Activated CD8-positive, alpha-beta T cell treated with anti-CD3 and anti-CD28 coated beads, Interleukin-2, amount 10 ng/mL, durations not matched to agents 7 days and 5 days (primary cell): ENCODE measurements at places on chromosomes 6 and 20. TPM values are rescaled to one million over a fixed set of nuclear protein-coding genes. Genes with fewer than 3 reads are reported as not detected.

GRCh38 chr20:63482021-63482587, 9.6 kb upstream of the KCNQ2 start:
- H3K27me3 ChIP-seq = peaks cover 5% of the 10 kb centered on the region
- no peaks in the 10 kb centered on the region for H3K4me1 ChIP-seq
- H3K27ac ChIP-seq = no peak overlapping the region
- no peaks in the 10 kb centered on the region for H3K36me3 ChIP-seq
- H3K4me3 ChIP-seq = no peak overlapping the region

GRCh38 chr6:110776413-110776812, 38.9 kb downstream of the CDK19 start:
- H3K4me1 ChIP-seq = peaks cover 5% of the 10 kb centered on the region
- no peak overlapping the region for H3K27ac ChIP-seq
- H3K4me3 ChIP-seq = no peak overlapping the region
- DNase-seq = no peak
- H3K36me3 ChIP-seq = peaks cover 15% of the 10 kb centered on the region

GRCh38 chr6:54217018-54217417, 91.2 kb upstream of the TINAG start:
- no peak overlapping the region for H3K4me3 ChIP-seq
- H3K4me1 ChIP-seq = no peaks in the 10 kb centered on the region
- H3K27ac ChIP-seq = no peak overlapping the region
- no peaks in the 10 kb centered on the region for H3K27me3 ChIP-seq

RIPOR3 gene
- not detected for total RNA-seq
